ENCODE measurements at places on chromosomes 11 and 22.

DNA sequence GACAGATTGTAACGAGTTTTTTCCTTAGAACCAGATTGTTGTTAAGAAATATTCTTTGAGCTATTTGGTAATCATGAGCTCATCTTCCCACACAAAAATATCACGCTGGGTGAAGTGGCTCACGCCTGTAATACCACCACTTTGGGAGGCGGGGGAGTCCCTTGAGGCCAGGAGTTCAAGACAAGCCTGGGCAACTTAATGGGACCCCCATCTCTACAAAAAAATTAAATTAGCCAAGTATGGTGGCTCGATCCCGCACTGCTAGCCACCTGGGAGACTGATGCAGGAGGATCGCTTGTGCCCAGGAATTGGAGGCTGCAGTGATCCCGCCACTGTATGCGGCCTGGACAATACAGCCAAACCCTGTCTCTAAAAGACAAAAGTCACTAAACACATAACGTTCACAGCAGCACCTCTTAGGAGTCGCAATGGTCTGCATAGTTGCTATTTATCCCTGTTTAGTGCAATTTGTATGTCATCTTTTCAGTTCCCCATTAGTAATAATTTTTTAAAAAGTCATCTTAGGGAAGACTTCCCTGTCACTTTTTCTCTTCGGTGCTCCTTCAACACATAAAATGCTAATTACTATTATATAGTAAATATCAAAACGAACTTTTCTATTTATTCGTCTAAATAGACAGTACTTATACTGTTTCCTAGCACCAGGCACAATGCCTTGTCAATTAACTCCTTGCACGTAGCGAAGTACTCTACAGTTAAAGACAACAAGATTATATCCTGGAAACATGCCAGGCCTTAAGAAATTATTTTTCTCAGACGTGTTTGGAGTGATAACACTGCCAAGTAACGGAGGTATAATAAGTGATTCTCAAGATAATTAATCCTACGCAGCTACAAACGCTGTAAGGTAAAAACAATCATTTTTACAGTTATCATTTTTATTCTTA is 1.1 kb downstream of the ST13 start:
- DNase-seq, result no peak

- DNase-seq, result no peak
These were observed 13.1 kb downstream of the EEF1G start for GRCh38 chr11:62560566-62561103.

DNA sequence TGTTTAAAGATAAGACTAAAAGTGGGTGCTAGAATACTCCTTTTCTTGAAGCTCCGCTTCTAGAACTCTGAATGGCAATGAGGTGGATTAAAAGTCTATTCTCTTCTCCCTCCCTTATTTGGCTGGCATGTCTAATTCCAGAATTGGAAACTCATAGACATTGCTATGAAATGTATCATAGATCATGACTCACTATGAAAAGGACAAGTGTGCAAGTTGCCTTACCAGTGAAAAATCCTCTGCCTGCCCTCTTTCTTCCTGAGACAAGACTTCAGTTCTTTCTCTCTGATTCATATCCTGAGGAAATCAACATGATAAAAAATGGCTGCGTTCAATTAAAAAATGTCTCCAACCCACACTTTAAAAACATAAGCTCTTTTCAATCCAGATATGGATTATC is 73.2 kb upstream of the BLID start:
- DNase-seq, result no peak

GRCh38 chr22:40050258-40050657 is 55.5 kb downstream of the FAM83F start:
- DNase-seq, result no peak

DNA sequence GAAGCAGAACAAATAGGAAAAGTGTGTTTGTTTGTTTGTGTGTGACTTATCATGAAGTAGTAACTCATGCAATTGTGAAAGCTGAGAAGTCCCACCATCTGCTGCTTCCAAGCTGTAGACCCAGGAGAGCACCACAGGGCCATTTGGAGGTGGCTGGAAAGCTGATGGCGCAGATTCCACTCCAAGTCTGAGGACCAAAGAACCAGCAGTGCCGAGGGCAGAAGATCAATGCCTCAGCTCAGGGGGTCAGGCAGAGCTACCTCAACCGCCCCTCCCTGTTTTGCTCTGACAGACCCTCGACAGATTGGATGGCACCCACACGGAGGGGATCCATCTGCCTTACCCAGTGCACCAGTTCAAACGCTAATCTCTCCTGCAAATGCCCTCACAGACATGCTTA is 896.2 kb downstream of the BRD1 start:
- no peak for DNase-seq

GRCh38 chr11:60844045-60844869 is 2.3 kb downstream of the CCDC86 start:
- no peak for DNase-seq

GRCh38 chr11:30344085-30344484 is 21.2 kb downstream of the ARL14EP start:
- no peak for DNase-seq

DNA sequence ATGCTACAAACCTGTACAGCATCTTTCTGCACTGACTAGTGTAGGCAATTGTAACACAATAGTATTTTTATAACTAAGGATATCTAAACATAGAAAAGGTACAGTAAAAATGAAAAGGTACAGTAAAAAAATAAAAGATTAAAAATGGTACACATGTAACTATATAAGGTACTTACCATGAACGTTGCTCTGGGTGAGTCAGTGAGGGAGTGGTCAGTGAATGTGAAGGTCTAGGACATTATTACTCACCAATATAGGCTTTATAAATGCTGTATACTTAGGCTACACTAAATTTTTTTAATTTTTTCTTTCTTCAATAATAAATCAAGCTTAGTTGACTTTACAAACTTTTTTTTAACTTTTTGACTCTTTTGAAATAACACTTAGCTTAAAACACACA is 59.9 kb downstream of the EIF3M start:
- no peak for DNase-seq

GRCh38 chr11:67983951-67984350 is 19.9 kb downstream of the UNC93B1 start:
- no peak for DNase-seq

- DNase-seq, result no peak
These were observed 40.5 kb downstream of the SREBF2 start for GRCh38 chr22:41873391-41873790.

DNA sequence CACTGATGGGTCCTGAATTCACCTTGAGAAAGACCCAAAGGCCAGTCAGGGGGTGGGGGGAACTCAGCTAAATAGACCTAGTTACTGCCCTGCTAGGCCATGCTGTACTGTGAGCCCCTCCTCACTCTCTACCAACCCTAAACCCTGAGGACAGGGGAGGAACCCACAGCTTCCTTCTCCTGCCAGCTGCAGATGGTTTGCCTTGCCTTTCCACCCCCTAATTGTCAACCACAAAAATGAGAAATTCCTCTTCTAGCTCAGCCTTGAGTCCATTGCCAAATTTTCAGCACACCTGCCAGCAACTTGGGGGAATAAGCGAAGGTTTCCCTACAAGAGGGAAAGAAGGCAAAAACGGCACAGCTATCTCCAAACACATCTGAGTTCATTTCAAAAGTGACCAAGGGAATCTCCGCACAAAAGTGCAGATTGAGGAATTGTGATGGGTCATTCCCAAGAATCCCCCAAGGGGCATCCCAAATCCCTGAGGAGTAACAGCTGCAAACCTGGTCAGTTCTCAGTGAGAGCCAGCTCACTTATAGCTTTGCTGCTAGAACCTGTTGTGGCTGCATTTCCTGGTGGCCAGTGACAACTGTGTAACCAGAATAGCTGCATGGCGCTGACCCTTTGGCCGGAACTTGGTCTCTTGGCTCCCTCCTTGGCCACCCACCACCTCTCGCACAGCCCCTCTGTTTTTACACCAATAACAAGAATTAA is 2.4 kb upstream of the TTC36 start:
- DNase-seq, result no peak

GRCh38 chr11:103863497-103863896 is 172.9 kb upstream of the DDI1 start:
- DNase-seq, result no peak

GRCh38 chr11:55902308-55902707 is 12.1 kb downstream of the OR5W2 start:
- no peak for DNase-seq

DNA sequence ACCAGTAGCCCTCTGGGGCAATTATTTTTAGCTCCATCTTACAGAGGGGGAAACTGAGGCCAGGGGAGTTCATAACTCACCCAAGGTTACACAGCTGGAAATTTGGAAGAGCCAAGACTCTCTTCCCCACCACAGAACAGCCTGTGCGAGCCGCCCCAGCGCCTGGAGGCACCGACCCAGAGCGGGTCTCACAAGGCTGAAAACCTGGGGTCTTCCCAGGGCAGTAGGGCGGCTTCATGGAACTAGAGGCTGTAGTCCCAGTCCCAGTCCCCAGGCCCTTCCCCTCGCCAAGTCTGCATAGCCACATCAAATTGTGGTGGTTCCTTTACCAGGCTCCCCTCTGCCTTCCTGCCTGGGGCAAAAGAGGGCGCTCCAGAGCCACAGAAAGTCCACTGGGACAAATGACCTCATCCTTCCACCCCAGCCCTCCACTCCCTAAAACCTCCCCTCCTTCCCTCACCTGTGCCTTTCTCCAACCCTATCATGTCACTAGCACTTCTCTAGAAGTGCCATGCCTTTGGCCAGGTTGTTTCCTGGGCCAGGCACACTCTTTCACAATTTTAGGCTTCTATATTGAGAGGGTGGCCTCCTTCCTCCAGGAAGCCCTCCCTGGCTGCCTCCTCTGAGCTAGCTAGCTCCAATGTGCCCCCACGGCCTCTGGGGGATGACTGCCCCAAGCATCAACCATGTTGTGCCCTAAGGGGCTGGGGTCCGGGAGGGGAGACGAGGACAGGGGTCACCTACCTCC is 15.2 kb upstream of the CDC42EP1 start:
- DNase-seq, result peak; percentile 58

DNA sequence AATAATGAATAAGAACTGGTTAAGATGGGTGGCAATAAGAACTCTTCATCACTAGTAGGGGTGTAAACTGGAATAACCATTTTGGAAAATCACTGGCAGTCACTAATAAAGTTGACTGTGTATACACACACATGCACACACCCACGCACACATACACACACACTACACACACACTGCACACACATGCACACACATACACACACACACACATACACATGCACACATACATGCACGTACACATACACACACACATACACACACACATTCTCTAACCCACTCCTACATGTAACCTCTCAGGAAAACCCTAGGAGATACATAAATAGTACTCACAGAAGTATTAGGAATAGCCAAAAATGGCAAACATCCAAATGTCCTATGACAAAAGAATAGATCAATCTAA is 406.5 kb upstream of the SYN3 start:
- no peak for DNase-seq

DNA sequence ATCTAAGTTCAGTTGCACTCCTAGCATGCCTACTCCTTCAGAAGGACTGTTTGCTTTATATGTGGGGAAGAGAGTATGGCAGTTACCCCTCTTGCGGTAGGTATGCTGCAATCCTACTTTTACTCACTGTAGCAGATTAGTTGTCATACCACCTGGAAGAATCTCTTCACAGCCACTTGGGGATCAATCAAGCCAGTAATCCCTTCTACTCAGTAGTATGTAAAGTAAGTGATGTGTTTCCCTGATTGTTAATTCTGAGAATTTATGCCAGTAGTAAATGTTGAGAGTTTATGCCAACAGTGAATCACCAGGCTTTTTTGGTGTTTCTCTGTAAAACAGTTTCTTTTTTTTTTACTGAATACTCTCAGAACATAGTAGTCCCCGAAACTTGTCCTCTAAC is 34.4 kb downstream of the PRMT3 start:
- no peak for DNase-seq

DNA sequence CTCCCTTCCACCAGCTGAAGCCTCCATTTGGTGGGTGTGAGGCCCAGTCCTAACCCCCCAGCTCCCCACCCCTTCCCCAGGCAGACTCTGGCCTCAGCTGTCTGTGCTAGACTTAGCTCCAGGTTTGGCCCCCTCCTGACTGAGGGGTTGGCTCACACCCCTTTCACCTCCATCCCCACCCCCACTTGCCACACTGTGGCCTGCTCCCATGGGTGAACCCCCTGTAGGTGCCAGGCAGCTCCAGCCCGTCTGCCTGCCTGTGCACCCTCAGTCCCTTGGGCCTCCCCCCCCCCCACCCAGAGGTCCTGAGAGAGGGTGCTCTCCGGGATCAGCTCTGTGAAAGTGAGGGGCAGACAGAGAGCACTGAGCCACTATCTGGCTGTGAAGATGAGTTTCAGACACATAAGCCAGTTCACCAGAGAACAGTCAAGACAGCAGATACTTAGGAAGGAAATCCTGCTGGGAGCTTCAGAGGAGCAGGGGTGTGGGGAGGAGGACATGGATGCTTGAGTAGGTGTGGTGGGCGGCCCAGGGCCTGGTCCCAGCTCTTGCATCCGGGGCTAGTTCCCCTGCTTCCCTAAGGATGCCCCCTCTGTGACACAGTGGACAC is 36.2 kb downstream of the PPM1F start:
- no peak for DNase-seq

- no peak for DNase-seq
These were observed 35.6 kb downstream of the ASRGL1 start for GRCh38 chr11:62372871-62373270.

GRCh38 chr11:64661146-64661545 is 61.9 kb downstream of the NRXN2 start:
- no peak for DNase-seq

DNA sequence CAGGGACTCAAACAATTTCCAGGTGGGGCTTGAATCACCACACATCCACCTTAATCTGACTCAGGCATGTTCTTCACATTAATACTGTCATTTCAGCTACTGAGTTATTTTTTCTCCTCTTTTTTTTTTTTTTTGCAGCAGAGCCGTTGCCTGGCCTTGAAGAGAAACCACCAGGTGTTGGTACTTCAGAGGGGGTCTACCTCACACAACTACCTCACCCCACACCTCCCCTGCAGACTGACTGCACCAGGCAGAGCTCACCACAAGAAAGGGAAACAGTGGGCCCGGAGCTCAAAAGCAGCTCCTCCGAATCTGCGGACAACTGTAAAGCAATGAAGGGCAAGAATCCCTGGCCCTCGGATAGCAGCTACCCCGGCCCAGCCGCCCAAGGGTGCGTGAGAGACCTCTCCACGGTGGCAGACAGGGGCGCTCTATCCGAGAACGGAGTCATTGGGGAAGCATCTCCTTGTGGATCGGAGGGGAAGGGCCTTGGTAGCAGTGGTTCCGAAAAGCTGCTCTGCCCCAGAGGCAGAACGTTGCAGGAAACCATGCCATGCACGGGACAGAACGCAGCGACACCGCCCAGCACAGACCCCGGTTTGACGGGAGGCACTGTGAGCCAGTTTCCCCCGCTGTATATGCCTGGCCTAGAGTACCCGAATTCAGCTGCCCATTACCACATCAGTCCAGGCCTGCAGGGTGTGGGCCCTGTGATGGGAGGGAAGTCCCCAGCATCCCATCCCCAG is 15.1 kb upstream of the SLC25A18 start:
- no peak for DNase-seq

GRCh38 chr11:68756171-68756766 is 4.9 kb upstream of the TESMIN start:
- DNase-seq, result no peak

Measured in stimulated activated effector memory CD8-positive, alpha-beta T cell treated with anti-CD3 and anti-CD28 coated beads, Interleukin-12 subunit alpha, Interleukin-12 subunit beta, amount 100 ng/mL, for 72 hours (primary cell).